ENCODE measurements at places on chromosomes 11 and 22.

DNA sequence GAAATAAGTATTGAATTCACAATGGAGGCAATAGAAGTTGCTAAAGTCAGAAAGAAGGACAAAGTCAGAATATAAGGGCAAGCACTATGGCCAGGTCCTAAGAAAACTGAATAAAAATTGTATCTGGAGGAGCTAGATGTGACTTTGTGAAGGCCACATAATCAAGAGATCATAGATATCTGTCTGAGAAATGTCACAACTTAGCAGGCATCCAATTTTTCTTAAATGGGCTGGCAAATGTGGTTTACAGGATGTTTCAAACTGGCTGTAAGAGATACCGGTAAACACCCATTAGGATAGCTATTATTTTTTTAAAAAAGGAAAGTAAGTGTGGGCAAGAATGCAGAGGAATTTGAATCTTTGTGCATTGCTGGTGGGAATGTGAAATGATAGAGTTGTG lies 303.1 kb upstream of the CHORDC1 start:
- no peak for DNase-seq

DNA sequence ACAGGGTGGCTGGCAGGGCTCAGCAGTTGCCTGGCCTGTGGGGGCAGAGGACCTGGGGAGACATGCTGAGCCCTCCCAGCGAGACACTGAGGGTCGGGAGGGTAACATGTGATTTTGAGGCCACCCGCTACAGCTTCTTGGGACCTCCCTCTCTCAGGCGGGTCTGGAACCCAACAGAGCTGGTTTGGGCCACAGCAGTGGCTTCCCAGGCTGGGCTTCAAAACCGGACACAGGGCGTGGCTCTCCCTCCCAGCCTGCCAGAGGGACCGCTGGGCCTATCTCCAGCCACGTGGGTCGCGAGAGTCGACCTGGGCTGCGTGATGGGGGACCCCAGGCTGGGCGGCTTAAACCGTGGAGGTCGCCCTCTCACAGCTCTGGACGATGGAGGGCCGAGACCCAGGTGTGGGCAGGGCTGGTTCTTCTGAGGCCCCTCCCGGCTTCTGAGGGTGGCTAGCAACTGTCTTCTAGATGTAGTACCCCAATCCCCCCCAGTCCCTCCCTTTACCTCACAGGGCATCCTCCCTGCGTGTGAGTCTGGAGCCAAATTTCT lies 91.7 kb downstream of the KCNQ1 start:
- DNase-seq = no peak

DNA sequence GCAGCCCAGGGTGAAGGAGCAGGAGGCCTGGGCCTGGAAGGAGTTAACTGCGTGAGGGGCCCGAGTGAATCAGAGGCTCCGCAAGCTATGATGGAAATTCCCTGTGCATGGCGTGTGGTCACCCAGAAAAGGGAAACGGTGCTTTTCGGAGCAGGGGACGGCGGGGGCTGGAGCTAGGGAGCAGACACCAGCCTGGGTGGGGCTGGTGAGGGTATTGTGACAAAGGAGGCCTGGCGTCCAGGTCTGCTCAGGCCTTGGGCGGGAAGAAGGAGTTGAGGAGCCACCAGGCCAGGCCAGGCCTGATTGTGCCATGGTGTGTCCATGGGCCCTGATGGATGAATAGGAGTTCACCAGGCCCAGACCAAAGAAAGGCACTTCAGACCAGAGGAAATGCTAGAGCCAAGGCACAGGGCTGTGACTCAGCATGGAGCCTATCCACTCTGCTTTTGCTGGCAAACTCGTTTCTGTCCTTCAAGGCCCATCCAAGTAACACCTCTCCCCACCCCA lies 12.8 kb upstream of the SPI1 start:
- DNase-seq = no peak

GRCh38 chr22:22591348-22592299 lies 32.6 kb upstream of the PRAME start:
- no peak for DNase-seq

GRCh38 chr22:35315855-35316745 lies 16.4 kb downstream of the TOM1 start:
- DNase-seq = peak; percentile 10

GRCh38 chr11:47620836-47621378 lies 21.5 kb downstream of the MTCH2 start:
- no peak for DNase-seq

DNA sequence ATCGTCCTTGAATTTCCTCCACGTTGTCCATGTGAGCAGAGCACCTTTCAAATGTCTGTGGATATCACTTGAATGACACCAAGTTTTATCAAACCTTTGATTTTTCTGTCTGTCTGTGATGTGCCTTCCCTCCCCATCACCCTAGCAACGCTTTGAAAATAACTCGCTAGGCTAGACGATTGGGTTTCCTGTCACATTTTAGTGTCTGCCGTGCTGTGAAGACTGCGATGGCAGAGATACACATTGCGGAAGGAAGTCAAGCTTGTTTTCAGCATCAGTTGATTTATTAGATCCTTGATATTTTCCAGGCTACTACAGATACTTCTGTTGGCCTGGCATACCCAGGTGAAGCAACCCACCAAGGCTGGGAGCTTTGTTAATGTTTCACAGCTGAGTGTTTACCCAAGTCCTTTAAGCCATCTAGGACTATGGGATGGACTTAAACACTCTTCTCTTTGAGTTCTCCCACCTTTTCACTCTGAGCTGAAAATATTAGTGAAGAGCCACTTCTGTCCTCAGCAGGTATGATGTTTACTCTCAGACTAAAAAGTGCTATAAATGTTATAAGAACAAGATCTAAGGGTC lies 93.6 kb upstream of the CD44 start:
- no peak for DNase-seq

DNA sequence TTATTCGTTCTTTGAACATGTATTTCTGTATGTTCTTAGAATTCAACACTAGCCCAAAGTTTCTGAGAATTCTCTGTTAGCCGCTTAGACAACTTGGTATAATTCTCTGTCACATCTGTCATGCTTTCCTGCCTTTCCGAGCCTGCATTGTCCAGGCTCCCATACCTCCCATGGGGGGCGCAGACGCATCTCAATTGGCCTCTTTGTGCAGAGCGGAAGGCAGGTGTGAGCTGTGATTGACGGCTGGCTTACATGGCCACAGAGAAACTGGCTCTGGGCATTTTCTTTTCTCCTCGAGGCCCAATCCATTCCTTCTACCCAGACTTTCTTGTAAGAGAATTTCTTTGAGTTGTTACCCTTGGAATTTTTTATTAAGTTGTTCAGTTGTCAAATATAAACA lies 132.7 kb upstream of the SESN3 start:
- DNase-seq = no peak

DNA sequence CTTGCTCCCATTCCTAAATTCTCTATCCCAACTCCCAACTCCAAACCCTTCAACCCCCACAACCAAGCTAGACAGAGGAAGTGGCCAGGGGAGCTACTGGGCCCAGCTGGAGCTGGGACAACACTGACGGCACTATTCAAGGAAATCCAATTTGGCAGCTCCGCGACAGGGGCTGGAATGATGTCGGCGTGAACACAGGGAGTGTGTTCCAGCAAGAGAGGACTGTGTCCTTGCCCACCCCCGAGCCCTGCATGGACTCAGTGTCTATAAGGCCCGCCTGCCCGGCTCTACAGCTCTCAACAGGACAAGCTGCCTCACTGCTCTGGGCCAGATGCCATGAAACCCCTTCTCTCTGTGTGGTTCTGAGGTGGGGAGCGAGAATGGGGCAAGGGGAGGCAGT lies 11.3 kb downstream of the PCSK7 start:
- DNase-seq = peak; percentile 95

GRCh38 chr22:50238755-50239154 lies 6.1 kb downstream of the TUBGCP6 start:
- DNase-seq = no peak

GRCh38 chr11:134663506-134664313 lies 251.7 kb upstream of the B3GAT1 start:
- DNase-seq = peak; percentile 15

GRCh38 chr11:7671347-7672215 lies 1.7 kb downstream of the CYB5R2 start:
- no peak for DNase-seq

GRCh38 chr11:68181719-68182451 lies 31.2 kb downstream of the KMT5B start:
- no peak for DNase-seq

DNA sequence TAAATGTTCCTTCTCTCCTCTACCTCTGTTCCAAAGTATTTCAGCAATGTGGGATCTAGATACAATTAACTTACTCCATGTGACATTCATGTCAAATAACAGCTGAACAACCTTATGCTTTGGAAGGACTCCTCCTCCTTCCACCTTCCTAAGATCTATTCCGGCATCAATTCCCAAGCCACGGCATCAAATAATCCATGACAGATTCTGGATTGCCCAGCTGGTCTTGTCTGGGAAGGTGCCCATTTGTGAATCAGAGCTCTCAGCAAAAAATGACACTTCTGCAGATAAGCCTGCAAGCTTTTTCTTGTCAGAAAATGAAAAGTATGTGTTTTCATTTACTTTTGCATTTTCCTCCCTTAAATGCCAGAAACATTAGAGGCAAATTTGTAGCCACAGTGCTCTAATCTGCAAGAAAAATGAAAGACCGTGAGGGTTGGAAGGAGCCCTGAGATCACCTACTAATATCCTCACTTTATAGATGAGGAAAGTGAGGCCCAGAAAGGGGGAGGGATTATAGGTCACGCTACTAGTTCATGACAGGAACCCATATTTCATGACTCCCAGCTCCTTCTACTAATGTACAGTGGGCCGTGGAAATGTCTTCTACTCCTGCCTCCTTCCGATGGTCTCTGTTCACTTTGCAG lies 124.0 kb downstream of the ME3 start:
- no peak for DNase-seq

DNA sequence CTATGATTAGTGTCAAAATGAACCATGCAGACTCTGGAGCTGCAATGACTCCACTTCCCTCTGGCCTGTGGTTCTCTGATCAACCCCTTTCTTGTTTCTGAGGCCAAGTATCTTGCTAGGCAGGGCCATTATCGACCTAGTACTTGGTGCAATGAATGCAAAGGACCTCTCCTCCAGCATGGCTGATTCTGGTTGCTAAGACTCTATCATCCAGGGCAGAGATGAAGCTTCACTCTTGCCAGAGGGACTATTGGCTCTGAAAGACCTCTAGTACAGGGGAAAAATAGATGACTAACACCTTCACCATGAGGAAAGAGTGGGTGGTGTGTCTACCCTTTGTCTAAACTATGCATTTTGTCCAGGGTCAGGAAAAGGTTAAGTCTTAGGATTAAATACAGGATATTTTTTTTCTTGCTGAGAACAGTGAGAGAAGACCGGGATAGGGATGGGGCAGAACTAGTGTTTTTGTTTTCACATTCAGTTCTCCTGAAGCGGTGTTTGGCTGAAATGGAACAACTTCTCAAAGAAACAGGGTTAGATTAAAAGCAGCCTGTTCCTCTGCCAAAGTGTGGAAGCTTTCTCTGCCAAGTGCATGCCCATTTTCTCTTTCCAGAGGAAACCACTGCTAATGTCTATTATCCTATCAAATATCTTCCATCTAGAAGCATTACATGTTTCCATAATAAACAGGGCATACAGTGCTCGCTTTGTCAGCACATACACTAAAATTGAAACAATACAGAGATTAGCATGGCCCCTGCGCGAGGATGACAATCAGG lies 5.0 kb upstream of the MTFP1 start:
- no peak for DNase-seq

GRCh38 chr11:64356498-64357411 lies 2.2 kb upstream of the RPS6KA4 start:
- DNase-seq = no peak

DNA sequence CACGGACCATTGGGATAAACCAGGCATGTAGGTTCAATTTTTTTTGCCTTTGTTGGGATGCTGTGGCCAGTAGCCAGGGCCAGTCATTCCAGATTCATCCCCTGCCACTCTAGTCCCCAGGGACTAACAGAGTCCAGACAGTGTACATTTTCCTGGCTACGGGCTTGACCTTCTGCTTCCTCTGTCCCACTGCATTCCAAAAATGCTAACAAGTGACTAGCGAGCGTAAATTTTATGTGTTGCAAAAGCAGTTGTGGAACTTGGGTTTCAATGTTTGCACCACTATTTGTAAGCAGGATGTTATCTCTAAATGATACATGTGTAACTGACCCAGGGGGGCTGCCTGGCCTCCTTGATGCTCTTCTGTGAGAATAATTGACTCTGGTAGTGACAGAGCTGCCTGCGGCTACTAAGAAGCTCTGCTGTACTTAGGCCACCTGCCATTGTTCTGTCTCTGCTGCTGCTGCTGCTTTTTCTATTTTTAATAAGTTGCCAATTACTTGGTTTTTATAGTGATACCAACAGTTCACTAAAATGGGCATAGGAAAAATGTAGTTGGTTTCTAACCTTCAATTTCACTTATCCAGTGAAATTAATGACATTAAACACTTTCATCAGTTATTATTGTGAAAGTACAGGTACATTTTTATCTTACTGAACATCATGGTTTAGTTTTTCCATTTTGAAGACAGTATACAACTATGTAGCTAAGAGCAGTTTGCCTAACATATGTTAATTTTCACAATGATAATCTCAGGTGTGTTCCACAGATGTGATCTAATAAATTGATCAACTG lies 26.8 kb downstream of the TNRC6B start:
- DNase-seq = no peak

DNA sequence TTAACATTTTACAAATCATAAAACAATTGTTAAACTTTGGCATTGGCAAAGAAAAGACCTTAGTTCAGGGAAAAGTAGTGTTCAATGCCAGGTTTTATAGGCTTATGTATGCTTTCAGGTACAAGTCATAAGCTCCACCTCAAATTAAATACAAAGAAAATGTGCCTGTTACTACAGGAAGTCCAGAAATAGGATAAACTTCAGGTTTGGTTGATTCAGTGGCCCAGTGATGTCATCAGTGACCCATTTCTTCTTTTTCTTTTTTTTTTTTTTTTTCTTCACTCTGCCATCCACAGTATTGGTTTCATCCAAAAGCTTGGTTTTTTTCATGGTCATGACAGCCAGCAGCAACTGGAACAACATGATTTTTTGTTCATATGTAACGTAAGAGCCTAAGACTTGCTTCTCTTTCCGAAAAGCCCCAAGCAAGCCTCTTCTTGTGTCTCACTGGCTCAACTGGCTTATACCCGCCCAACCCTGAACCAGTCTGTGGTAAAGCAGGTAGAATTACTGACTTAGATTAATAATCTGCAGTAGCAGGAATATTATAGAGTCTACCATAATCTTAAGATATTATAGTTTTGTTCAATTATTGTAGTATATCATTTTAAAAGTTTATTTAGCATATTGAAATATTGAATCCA lies 46.2 kb downstream of the TTC17 start:
- DNase-seq = no peak

- DNase-seq = no peak
Observed at GRCh38 chr11:68375766-68376165, 63.4 kb downstream of the LRP5 start.

- no peak for DNase-seq
Observed at GRCh38 chr11:57834852-57835251, 73.2 kb downstream of the CTNND1 start.

GRCh38 chr11:12754021-12754420 lies 79.8 kb downstream of the TEAD1 start:
- DNase-seq = no peak
